ENCODE measurements at places on chromosomes 2 and 18.

DNA sequence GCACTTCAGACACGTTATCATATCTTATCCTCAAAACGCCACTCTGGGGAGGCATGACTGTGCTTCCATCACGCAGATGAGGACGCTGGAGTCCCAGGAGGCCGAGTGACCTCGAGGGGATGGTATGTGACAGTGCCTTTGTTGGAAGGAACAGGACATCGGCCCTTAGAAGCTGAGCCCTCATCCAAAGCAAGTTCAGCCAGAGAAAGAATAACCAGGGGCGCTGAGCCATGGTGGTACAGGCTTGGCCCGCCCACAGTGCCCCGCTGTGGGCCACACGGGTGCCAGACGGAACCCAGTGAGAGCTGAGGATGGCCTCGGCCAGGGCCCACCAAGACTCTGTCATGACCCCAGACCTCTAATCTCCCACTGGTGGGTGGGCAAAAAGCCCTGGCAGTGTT is 31.3 kb downstream of the HS1BP3 start:
- no peak for DNase-seq

GRCh38 chr18:31209041-31209440 is 46.4 kb upstream of the DSC1 start:
- DNase-seq, result no peak

DNA sequence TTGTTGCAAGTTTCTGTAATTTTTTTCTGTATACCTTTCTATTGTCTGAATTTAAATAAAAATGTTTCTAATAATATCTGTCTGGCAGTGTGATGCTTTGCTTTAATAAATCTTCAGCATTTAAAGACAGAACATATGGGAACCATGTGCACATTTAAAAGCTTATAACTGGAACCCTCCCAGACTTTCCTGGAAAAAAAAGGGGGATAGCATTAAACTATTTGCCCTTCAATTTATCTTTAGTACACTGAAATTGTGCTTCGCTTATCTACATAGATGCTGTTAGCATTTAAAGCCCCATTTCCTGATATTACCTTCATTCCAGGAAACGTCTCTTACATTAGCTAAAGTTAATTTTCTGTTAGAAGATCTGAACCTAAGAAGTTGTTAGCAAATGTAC is 64.6 kb downstream of the ZC3H6 start:
- DNase-seq, result peak; percentile 47

GRCh38 chr18:34084635-34085034 is 140.1 kb downstream of the NOL4 start:
- DNase-seq, result no peak

DNA sequence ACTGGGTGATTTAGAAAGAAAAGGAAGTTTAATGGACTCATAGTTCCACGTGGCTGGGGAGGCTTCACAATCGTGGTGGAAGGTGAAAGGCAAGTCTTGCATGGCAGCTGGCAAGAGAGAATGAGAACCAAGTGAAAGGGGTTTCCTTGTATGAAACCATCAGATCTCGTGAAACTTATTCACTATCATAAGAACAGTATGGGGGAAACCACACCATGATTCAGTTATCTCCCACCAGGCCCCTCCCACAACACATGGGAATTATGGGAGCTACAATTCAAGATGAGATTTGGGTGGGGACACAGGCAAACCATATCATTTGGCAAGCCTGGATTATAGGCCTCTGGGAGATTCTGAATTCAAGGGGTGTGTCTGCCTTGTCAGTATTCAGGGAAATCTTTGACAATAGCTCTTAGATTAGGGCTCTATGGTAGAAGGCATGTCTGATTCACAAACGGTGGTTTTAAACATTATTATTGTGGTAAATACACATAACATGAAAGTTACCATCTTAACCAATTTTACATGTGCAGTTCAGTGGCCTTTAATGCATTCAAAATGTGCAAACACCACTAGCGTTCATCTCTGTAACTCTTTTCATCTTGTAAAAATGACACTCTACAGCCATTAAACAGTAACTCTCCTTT is 15.3 kb upstream of the PLB1 start:
- no peak for DNase-seq

DNA sequence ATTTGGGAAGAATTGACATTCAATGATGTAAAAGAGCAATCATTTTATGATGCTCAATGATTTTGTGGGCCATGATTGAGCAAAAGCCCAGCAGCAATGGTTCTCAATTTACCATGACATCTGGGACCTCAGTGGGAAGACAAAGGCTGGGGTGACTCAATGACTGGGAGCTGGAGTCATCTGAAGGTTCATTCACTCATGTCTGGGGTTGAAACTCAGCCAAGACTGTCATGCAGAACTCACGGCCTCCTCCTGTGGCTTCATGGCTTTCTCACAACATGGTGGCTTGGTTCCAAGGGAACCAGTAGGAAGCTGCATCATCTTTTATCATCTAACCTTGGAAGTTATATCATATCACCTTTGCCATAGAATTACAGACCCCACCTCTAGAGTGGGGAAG is 45.1 kb upstream of the CD226 start:
- peak; percentile 53 for DNase-seq

- no peak for DNase-seq
Measured at GRCh38 chr2:103268841-103269498, 507.1 kb downstream of the TMEM182 start.

DNA sequence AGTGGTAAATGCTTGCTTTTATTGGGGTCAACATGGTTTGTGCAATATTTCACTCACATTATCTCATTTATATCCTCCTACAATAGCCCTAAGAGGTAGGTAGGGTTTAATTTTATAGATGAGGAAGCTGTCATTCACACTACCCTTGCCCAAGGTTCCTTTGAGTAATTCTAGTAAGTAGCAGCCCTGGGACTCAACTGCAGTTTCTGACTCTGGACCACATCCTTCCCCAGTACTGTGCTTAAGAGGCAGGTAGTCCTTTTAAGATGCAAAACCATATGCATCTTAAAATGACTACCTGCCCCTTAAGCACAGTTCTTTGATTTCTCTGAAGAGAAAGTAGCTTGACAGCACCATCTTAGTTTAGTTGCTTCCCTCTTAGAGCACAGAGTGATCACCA is 15.7 kb upstream of the NT5C1B start:
- DNase-seq, result no peak

DNA sequence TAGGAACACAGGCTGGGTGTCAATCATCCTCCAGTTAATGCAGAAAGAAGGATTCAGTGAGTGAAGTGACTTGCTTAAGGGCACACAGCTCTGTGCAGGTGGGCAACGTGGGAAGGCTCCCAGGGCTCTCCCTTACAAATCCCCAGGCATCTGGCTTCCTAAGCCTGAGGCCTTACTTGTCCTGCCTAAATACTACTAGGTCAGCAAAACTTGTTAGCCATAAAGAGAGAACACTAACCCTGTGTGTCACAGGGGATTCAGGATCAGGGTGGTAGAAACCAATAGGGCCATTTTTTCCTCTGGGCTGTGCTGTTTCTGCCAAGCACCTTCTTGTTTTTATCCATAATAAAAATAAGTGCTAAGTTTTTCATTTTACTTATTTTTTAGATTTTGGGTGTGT is 55.0 kb downstream of the GATA6 start:
- DNase-seq, result no peak

DNA sequence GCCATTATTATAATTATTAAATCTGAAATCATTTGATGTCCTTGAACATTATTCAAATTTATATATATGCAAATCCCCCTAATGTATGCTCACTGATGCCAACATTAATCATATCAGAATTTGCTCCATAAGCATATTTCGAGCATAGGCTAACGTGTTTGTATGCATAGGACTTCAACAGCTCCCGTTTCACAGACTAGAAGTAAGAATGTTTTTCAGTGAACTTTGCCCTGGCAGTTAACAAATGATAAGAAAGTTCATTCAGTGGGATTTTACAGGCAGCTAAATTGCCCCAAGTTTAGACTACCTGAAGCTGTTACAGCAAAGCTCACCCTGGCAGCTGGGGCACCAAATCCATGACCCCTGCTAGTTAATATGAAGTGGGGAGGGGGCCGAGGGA is 272.0 kb downstream of the LNPK start:
- DNase-seq, result no peak

GRCh38 chr2:32941944-32942690 is 4.6 kb upstream of the LTBP1 start:
- no peak for DNase-seq

- DNase-seq, result no peak
Measured at GRCh38 chr2:169344736-169345485, 17.4 kb downstream of the LRP2 start.

DNA sequence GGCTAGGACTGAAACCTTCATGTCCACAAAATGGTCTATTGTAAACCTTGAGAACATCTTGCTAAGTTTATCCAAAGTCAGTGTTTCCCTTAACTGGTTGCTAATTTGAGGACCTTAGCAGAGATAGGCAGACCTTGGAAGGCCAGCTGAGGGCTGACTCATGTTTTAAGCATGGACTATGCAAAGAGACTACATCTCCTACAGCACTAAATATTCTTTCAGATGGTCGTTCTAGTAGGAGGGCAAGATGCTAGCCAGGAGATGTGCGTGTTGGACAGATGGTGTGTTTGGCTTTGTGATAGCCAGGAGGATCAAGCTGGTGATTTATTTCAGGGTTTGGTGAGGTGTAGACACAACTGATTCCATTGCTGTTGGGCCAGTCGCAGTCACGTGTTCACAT is 75.8 kb downstream of the NRP2 start:
- peak; percentile 89 for DNase-seq

DNA sequence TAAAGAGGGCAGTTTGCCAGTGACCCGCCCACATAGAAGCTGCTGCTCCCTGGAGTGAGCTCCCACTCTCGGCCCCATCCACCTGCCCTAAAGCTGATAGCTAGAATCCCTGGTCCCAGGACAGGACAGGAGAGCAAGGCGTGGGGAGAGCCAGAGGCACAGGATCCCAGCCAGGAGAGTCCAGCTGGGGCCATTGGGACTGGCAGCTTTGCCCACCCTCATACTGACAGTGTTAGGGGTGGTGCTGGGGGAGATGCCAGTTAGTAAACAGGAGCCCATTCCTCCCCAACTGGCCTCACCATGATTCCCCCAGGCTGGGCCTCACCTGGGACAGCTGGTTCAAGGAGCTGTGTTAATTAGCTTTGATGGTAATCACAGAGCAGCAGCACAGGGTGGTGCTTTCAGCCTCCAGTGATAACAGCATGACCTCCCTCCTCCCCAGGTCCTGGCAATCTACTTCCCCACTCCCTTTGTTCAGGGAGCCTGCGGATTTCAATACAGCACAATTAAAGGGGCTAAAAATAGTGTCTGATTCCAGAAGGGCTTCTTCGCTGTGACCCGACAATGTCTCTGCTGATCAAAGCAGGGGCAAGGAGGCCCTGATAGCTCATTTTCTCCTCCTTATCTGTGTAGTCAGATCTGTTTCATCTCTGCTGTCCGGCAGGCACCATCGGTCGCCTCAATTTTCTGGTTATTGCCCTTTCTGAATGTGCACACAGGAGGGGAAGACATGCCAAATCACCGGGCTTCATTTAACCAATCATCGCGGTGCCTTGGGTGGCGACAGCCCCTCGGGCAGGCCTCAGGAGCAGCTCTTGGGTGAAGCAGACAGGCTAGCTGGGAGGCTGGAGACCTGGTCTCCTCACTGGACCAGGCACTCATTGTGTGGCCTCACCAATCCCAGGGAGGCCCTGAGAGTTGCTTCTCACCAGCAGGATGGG is 119.9 kb upstream of the TEX51 start:
- no peak for DNase-seq

- peak; percentile 36 for DNase-seq
Measured at GRCh38 chr2:234512884-234513669, 16.2 kb upstream of the ARL4C start.

GRCh38 chr2:109062859-109063700 is 65.9 kb upstream of the SH3RF3 start:
- no peak for DNase-seq

DNA sequence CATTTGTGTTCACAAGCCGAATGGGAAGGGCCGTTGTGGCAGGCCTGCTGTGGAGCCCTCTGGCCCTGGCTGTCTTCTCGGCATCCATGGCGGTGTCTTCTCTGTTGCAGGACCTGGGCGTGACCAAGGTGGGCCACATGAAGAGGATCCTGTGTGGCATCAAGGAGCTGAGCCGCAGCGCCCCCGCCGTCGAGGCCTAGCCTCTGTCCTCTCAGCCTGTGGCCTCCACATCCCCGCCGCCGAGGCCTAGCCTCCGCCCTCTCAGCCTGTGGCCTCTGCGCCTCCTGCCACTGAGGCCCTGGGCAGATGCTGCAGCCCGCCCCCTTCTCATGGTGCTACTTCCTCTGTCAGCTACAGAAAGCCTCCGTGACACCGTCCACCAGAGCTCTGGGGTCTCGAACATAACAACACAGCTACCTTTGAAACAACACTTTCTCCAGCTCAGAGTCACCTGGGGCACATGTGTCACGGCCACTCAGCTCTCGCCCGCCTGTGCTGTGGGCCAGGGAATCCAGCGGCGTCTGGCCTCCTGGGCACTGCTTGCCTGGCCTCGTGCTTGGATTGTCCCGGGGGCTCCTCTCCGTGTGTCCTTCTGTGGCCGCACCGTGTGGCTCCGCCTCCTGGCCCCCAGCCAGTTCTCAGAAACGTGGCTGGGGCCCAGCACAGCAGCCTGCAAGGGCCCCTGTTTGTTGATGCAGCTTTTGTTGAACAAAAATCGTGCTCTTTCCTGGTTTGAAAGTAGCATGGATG is 97.1 kb downstream of the USP40 start:
- no peak for DNase-seq

DNA sequence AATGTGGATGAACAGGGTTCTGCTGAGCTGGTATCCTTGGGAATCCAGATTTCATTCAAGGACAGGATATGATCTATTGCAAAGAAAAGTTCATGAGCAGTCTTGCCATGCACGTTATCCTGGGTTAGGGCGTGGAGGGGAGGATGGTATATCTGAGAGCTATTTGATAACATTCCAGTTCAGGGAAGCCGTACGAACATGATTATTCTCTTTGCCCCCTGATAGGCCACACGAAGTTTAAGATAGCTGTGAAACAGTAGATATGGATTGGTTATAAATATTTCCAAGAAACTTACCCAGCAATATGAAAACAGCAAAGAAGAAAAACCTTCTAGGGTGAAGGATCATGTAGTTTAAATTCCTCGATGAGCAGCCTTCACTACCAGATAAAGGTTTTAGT is 171.9 kb downstream of the LTBP1 start:
- no peak for DNase-seq

- DNase-seq, result no peak
Measured at GRCh38 chr2:45965871-45966498, 314.5 kb downstream of the PRKCE start.

DNA sequence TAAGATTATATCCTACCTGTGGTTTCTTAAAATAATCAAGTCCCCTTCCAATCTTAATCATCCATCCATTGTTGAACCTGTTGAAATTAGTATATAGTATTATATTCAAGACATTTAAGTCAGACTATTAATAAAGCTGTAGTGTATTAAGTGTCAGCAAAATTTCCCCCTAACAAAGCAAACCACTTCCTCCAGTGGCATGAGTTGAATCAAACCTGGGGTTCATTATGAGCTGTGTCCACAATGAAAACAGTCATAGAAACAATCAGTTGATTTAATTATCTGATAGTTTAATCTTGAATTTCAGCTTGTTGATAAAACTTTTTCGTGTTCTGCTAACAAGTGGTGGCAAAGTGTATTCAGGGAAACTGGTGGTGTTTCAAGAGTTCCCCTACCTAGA is 11.3 kb downstream of the MITD1 start:
- no peak for DNase-seq

GRCh38 chr18:48851599-48851960 is 99.2 kb downstream of the SMAD7 start:
- no peak for DNase-seq

- DNase-seq, result no peak
Measured at GRCh38 chr2:23721454-23721826, 205.5 kb downstream of the ATAD2B start.

Measured in fibroblast of upper back skin (primary cell).